Activated naive CD4-positive, alpha-beta T cell (primary cell): ENCODE measurements at places on chromosomes 12 and 14.

DNA sequence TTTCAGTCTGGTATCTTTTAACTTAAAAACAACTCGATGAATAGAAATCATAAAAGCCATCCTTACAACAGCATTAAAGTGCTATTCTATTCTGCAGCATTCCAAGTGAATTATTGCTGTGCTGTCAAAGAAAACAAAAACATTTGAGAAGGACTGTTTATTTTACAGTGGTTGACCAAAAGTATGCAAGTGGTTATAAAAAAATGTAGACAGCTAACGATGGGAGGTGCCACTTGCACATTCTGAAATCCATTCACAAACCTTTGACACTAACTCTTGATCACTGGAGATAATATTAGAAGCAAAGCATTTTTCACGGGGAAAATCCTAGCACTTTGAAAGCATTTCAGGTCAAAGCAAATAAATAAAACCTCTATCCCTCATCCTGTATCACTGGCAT lies 55.6 kb downstream of the HMGA2 start:
- DNase-seq: no peak

DNA sequence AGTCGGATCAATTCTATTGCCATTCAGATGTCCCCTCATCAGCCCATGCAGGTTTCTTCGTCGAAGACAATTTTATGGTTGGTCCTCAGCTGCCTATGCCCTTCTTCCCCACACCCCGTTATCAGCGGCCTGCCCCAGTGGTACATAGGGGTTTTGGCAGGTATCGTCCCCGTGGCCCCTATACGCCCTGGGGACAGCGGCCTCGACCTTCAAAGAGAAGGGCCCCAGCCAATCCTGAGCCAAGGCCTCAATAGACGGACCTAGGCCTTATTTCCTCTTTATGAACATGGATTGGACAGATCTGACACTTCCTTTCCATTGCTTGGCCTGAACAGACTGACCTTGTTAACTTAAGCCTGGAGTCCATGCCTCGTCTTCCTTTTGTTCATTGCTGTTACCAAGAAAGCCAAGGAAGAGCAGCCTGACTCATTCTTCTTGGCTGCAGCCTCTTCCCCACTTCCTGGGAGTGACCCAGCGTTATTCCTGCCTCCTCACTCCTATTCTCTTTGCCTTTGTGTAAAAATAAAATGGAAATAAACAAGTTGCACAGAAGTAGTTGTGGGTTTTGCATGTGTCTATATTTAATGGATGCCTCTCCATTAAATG lies 156.5 kb upstream of the AMIGO2 start:
- DNase-seq: no peak

- DNase-seq: no peak
Measured at GRCh38 chr12:114976959-114977358, 293.0 kb upstream of the TBX3 start.

DNA sequence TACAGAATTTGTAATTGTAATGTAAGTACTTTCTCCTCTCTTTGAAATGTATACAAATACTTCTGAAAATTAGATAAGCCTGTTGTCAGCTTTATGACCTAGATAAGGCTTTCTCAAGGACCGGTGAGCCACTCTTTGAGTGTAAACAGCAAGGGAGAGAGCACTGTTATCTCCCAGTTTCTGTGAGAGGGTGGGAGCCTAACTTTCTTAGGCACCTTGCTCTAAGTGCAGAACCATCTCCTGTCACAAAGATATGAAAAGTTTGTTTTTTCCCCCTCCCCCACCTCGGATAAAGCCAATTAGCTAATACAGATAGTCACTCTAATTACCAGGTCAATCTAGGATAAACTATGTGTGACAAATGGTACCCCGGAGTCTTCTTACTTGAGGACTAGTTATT lies 35.8 kb downstream of the CAPS2 start:
- no peak for DNase-seq

- no peak for DNase-seq
Measured at GRCh38 chr12:66403746-66404145, 101.5 kb downstream of the HELB start.

DNA sequence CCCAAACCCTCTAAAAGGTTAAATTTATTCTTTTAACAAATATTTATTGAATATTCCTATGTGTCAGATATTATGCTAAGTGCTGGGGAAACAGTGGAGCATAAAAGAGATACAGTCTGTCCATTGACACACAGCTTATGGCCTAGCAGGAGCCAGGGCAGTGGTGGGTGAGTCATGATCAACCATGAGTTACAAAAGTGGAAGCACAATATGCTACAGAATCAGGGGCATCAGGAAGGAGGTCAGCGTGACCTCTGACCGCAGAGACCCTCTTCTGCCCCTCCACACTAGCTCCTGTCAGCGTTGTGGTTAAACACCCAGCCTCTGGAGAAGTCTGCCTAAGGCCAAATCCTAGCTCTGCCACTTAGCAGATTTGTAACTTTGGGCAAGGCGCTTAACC lies 4.7 kb upstream of the PPP1R1A start:
- no peak for DNase-seq

DNA sequence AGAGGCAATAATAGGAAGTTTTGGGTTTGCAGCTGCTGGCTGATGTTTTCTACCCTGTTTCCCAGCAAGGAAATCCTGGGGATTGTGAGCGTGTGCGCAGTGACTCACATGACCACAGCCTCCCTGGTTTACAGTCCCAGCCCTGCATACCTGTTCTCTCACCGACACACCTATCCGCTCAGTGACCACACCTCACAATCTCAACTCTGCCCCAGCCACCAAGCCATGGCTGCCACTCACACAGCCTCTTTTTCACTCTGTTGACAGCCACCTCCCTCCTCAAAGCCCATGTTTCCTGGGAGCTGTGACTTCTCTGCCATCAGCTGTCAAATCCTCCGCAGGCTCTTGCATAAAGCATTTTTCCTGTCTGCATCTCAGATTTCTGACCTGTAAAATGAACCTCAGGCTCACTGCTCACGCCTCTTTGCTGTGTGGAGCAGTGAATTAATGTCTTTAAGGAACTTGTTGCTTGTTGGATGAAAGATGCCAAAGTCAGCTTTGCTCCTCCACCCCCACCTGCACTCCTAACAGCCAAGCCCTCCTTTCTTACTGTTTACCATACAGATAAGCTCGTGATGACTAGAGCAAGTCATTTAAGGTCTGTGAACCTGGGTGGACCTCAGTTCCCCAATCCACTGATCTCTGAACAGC lies 43.5 kb downstream of the B4GALNT3 start:
- no peak for DNase-seq

- no peak for DNase-seq
Measured at GRCh38 chr14:93456356-93456755, 25.6 kb downstream of the UNC79 start.

DNA sequence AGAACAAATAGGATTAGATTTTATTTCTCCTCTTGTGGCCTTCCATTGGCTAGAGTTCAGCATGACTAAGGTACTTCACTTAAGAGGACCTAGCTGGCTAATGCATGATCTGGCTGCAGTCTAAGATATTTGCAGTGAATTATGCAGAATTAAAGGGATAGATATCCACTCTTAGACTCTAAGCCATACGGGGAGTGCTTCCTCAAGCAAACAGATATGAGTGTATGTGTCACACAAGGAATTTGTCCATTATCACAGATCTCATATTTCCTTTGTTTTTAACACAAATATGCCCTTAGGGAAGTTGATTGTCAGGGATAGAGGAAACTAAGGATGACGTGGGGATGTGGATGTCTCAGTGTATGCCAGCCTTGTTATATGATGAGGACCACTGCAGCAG lies 88.1 kb upstream of the DHRS4 start:
- no peak for DNase-seq

DNA sequence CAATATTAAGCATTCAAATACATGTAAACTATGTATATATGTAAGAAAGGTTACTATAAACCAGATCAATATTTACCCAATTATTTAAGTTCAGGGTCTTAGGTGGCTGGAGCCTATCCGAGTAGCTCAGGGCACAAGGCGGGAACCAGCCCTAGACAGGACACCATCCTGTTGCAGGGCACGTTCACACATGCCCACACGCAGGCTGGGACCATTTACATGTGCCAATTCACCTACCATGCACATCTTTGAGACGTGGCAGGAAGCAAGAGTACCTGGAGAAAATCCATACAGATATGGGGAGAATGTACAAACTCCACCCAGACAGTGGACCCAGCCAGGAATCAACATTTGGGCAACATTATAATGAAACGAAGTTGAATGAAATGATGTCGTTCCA lies 263.0 kb upstream of the E2F7 start:
- no peak for DNase-seq

- no peak for DNase-seq
Measured at GRCh38 chr14:60757567-60758002, 23.0 kb downstream of the MNAT1 start.

GRCh38 chr12:18054925-18055619 lies 34.9 kb downstream of the RERGL start:
- DNase-seq: no peak

DNA sequence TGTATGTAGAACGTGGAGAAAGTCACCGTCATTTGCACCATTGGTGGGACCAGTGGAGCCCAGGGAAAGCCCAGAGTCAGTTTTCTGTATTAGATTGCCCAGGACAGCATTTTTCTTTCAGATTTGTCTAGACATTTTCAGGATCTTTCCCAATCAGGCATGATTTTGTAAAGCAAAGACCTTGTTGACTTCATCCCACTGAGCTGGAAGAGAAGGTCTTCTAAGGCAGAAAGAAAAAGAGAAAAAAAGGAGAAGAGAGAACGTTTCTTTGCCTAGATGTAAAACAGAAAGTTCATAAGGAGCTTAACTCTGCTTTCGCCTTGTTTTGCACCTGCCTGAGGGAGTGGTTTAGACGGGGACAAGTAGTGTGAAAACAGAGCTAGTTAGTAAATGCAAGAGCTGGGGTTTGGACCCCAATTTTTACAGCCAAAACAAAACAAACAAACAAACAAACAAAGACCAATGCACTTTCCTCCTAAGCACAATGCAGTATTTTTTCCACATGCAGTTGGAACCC lies 273.1 kb downstream of the ZFP36L1 start:
- DNase-seq: no peak

DNA sequence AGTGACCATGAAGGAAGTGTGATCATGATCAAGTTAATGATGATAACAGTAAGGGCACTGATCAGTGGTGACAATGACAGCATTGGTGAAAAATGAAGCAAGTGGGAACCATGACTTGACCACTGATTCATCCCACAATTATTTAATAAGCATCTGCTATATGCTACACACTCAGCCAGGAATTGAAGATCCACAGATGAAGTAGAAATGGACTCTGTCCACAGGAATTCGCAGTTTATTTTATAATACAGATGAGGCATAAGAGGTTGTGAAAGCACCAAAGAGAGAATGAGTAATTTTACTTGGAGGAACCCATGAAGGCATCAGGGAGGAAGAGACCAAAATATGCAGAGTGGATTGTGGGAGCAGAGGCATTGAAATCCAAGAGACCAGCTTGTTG lies 33.8 kb upstream of the SMUG1 start:
- DNase-seq: no peak

GRCh38 chr12:131776237-131776889 lies 51.8 kb upstream of the MMP17 start:
- DNase-seq: no peak

DNA sequence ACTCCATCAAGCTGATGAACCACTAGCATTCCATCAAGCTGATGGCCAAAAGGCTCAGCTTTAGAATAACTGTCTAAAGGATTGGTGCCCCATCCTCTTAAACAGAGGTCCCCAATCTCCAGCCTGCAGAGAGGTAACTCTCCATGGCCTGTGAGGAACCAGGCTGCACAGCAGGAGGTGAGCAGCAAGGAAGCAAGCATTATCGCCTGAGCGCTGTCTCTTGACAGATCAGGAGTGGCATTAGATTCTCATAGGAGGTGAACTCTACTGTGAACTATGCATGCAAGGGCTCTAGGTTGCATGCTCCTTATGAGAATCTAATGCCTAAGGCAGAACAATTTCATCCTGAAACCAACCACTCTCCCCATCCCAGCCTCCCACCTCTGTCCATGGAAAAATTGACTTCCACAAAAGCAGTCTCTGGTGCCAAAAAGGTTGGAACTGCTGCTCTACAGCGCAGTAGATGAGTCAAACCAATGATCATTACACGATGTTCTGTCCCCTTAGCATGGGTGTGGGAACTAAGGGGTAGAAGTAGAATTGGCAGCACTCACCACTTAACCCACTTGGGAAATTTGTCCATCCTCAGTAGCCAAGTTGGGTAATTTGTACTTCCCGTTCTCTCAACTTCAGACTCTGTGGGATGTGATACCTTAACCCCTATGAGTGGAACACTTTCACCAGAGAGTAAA lies 66.9 kb downstream of the ANKS1B start:
- DNase-seq: no peak

DNA sequence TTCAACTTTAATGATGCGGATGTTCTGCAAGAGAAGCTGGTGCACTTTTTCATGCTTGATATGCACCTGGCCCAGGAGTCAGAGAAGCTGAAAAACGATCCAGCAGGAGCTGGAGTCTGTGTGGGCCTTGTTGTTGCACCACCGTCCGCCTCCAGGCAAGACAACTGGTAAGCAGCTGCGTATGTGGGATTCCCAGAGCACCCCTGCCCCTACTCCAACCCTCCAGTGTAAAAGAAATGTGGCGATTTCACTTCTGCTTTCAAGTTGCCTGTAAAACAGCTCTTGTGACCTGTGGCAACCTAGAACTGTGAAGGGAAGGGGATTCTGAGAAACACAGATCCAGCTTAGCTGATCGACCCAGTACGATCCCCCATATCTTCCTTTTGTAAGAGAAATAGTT lies 154.1 kb upstream of the PELI2 start:
- no peak for DNase-seq

- no peak for DNase-seq
Measured at GRCh38 chr12:49684310-49684854, 22.8 kb downstream of the FMNL3 start.

- no peak for DNase-seq
Measured at GRCh38 chr14:22221508-22221907, 367.5 kb downstream of the DAD1 start.

DNA sequence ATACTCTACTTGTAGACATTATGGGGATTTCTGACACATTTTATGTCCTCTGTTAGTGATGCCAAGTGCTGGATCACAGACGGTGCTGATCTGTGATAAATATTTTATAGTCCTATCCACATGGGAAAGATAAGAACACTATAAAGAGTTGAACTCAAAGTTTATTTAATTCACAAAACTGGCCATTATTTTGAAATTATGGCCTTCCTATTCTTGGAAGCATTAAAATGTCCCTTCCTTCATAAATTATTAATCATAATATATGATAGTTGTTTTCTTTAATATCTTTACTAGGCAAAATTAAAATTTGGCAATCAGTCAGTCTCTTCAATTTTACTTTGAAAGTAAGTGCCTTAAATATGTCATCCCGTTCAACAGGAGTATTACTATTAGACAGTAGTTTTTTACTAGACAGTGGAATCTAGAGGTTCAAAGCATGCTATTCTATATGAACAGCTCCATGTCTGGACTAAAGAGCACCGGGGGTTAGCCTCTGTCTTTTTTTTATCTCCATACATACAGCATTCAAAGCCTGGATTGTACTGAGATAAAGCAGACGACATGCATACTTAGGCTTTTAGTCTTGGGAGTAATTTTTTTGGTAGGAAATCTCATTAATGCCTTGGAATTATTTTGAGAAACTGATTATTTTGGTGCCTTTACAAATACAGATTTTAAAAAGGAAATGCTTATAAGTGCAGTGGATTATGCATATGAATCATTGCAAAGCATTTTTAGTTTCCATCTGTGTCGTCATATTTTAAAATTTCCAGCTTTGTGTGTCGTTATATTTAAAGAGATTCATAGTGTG lies 306.1 kb upstream of the RGS6 start:
- no peak for DNase-seq

GRCh38 chr14:85528897-85529631 lies 880 bp upstream of the FLRT2 start:
- DNase-seq: no peak

- DNase-seq: no peak
Measured at GRCh38 chr12:93892423-93893268, 215.5 kb downstream of the CRADD start.
